Fibroblast of skin of right biceps (primary cell): ENCODE measurements at places on chromosomes 12 and 14.
A peak's percentile ranks its signal among the peaks of the same experiment; 100 is the strongest.

- DNase-seq = peak; percentile 91
Observed at GRCh38 chr12:104011253-104011652, 38.7 kb downstream of the GLT8D2 start.

GRCh38 chr12:62632411-62632918, 165.8 kb downstream of the MON2 start:
- DNase-seq = peak; percentile 39

DNA sequence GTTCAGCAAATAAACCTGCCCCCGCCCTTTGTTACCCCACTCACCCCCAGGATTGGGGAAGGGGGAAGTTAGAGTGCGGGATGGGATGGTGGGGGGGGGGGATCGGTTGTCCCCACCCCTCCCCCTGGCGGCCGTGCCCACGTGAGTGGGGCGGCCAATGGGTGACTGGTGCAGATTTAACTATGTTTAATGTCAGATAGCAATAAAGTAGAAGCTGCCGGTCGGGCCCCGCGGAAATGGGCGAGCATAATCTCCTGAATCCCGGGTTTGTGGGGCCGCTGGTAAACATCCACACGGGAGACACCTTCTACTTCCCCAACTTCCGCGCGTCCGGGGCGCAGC, at the start of gene HOXC12:
HOXC12 (plus strand) TSS at position 210 of the 342 bp plus-strand sequence; CDS start at position 237, 27 bp downstream.
- DNase-seq = no peak

DNA sequence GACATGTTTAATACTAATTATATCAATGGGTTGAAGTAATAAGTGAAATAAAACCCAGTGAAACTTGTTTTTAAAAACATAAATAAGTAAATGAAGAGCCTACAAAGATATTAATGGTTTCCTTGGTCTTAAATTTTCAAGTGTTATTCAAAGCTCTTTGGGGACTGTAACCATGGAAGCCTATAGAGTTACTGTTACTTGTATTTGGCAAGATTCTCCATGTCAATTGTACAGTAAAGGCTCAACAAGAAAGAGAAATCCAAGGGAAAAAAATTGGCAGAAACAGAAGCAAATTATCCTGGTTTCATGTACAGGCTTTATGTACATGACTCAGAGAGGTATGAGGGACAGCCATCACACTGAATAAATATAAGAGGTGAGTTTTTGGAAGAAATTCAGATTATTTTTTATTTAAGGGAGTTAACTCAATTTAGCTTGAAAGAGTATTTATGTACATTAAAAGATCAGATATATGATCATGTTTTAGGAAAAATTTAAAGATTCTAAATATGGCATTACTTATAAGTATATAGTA, 151.1 kb upstream of the HMGA2 start:
- DNase-seq = no peak

DNA sequence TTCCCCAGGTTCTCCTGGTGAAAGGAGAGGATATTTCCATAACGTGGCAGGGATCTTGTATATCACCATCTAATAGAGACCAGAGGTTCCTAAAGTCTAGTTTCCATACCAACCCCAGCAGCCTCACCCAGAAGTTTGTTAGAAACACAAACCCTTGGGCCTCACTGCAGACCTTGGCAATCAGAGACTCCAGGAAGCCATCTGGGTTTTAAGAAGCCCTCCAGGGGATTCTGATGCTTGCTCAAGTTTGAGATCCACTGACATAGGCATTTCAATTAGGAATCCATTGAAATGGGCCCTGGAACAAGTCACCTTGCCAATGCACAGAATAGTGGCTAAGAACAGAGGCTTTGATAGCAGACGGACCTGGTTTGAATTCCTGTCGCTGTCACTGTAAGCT, 2.2 kb upstream of the CMKLR1 start:
- no peak for DNase-seq

- DNase-seq = no peak
Observed at GRCh38 chr14:30389134-30389876, 169.7 kb upstream of the G2E3 start.

DNA sequence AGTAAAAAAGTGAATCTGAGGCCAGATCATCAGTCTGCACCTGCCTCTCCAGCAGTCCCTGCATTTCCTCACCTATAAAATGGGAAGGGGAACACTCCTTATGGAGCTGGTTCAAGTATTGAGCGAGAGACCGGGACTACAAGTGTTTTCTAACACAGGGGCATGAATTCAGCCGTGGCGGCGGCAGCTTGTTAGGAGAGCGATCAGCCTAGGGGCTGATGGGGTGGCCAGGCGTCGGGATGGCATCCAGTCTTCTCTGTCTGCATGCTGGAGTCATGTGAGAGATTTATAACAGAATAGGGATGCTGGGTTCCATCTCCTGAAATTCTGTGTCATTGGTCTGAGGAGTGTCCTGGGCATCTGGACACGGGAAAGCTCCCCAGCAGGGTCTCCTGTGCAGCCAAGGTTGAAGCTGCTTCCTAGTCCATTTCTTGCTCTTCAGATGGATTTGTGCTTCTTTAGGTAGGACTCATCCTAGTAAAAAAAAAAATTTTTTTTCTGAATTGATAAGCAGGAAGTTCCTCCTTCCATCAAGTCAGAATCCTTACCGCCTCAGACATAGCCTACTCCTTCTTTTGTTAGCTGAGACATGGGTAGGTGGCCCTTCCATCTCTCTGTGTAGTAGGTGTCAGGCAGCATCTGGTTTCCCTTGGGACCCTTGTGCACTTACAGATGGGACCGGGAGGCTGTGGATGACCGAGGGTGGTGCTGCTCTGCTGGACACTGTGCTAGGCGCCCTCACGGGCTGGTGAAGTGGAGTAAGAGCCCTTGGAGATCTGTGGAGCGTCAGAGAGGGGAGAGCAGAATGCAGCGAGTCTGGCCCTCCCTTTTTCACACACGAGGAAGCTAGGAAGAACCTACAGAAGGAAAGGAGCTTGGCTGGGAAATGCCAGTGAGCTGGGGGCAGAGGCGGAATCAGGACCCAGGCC, 146.7 kb downstream of the TSPAN9 start:
- DNase-seq = no peak

DNA sequence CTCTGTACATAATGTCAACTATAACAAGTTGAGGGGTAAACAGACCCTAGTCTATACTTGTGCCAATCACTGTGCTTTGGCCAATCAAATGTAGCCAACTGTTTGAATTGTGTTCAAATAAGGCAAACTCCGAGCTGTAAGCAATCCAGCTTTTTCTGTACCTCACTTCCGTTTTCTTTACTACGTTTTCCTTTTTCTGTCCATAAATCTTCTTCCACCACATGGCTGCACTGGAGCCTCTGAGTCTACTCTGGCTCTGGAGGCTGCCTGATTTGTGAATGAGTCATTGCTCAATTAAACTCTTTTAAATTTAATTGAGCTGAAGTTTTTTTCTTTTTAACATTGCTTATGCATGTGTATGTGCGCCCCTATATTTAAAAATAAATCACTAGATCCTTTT, 29.7 kb downstream of the CLEC1A start:
- peak; percentile 84 for DNase-seq

DNA sequence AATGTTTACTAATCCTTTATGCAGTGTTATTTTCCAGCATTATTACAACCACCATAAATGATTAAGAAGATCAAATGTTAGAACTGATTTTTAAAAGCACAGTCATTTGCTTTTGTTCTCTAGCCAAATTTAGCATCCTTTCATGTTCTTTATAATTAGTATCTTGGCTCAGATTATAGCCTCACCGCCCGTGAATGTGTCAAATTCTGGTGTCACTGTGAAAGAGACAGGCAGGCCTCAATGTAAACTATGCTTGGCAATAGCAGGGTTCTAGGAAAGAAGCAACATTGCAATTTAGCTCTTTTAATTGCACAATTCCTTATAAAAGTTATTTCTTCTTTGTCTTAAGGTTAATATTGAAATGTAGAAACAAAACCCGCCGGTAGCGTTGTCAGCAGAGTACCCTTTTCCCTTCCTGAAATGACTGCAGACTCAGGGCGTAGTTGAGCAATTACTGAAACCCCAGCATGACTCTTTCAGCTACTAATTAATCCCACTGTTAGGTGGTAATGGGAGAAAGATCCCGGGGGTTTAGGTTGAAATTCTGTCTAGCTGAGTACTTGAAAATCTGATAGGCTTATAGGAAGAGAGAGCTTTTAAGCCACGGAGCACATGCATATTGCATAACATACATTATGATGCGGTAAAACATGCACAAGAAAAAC, 1600.5 kb upstream of the SEL1L start:
- DNase-seq = no peak

GRCh38 chr14:22485649-22486048, 103.4 kb downstream of the DAD1 start:
- no peak for DNase-seq

- no peak for DNase-seq
Observed at GRCh38 chr12:32360956-32361355, 38.4 kb upstream of the FGD4 start.

DNA sequence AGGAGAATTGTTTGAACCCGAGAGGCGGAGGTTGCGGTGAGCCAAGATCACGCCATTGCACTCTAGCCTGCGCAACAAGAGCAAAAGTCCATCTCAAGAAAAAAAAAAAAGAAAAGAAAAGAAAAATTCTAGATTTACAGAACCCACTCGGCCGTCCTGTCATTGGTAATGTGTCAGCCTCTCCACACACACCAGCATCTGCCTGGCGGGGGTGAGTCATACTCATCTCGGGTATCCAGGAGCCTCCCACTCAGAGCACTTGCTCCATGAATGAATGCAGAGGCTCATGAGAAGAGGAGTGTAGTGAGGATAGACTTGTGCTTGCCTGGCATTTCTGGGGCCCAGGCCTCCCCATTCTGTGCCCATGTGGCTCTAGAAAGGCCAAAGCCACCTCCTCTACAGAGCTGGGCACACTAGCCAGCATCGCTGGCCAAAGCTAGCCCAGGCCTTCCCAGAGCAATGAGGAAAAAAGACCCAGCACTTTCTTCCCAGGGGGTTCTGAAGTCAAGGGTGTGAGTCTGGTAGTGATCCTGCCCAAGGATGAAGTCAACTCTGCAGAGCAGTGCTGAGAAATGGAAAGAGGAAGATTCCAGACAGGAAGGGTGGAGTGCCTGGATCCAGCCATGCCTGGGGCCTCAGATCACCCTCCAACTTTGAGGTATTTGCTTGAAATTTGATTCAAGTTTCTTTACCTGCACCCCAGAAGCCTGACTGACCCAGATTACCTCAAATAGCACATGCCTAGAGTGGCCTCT, 31.2 kb upstream of the KLC1 start:
- DNase-seq = peak; percentile 83

GRCh38 chr12:89939522-89940215, 231.0 kb upstream of the ATP2B1 start:
- DNase-seq = peak; percentile 16

DNA sequence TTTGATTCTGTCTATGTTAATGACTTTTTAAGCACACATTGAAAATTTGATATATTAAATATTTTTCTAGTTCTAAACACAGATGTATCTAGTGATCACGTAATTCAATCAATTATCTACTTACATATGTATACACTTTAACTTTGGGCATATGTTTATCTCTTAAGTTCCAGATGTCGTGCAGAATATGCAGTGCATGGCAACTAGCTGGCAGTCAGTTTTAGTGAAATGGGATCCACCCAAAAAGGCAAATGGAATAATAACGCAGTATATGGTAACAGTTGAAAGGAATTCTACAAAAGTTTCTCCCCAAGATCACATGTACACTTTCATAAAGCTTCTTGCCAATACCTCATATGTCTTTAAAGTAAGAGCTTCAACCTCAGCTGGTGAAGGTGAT, 105.3 kb downstream of the PTPRQ start:
- no peak for DNase-seq

- no peak for DNase-seq
Observed at GRCh38 chr14:59154373-59154772, 34.1 kb upstream of the DAAM1 start.

DNA sequence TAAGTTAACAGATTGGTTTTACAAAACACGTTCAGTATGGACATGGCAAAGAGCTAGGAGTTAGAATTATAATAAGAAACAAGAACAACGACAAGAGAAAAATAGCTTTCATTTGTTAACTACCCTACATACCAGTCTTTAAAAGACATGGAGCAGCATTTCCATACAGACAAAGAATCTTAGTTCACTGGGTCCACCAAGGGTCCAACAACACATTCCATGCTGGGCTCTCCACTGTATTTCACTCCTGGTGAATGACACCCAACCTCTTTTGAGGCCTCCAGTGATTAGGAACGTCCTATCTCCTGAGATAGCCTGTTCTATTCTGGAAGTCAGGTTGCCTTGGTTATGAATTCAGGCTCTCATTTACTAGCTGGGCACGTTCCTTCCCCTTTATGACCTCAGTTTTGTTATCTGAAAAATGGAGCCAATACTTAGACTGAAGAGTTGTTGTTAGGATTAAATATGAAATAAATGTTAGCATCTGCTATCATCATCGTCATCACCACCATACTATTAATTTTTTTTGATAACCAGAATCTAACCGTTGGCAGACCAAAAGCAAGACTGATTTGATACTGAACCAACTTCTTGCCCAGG, 37.7 kb downstream of the C12orf75 start:
- no peak for DNase-seq

DNA sequence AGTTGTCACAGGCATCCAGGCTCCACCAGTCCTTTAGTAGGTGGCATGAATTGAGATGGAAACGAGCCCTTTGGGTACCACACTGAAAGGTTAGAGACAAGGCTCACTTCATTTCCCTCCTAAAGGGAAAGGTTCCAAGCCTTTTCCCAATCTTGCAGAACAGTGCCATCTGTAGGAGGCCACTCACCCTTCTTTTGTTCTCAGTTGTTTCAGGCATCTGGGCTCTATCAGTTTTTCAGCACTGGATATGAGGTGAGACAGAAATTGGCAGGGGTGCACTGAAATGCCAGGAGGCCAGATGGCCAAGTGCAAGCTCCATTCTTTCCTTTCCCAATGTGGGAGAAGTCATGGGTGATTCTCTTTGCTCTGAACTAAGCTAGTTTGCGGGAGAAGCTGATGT, 15.2 kb downstream of the FBXO33 start:
- no peak for DNase-seq

GRCh38 chr14:65941091-65941490, 528.6 kb downstream of the FUT8 start:
- no peak for DNase-seq

DNA sequence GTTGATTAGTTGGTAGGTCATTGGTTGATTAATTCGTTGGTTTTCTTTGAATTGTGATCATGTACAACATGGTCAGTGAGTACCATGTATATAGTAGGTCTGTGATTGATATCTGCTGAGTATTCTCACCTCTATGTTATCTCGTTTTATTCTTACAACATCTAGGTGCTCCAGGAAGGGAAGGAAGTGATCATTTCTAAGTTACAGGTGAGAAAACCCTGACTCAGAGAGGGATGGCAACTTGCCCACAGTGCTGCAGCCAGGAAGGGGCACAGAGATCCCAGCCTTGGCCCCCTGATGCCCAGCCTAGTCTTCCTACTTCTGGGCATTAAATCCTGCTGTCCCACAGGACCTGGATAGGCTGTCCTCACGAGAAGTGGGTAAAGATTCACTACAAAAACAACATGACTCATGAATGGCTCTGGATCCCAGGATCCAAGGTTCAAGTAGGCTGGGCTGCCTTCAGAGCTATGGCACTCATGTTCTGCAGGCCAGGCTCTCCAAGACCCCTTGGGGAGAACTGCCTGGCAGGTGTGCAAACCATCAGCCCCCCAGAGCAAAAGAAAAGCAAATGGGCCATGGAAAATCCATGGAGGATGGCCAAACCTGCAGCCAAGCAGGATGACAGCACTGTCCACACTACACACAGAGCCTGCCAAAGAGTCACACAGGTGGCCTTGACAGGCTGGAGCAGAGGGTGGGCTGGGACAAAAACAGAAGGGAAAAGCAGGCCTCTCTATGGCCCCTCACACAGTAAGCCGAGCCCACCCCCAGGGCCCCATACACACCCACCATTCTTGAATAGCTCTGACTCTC, 146.2 kb downstream of the BCL11B start:
- DNase-seq = no peak

GRCh38 chr12:84929501-84929900, 16.9 kb upstream of the SLC6A15 start:
- peak; percentile 54 for DNase-seq

GRCh38 chr12:120775862-120776552, 50.4 kb downstream of the ACADS start:
- DNase-seq = no peak
